Bronchial epithelial cell (primary cell): ENCODE measurements at places on chromosomes 16 and 17.

- DNase-seq, result peak; percentile 37
Measured at GRCh38 chr16:58127033-58127556, 2.1 kb downstream of the CFAP20 start.

- DNase-seq, result peak; percentile 86
Measured at GRCh38 chr17:39705786-39706348, 6.0 kb downstream of the ERBB2 start.

GRCh38 chr17:78089576-78090281 is 38.8 kb downstream of the TMC6 start:
- DNase-seq, result no peak

GRCh38 chr16:84862804-84863480 is 43.2 kb downstream of the CRISPLD2 start:
- DNase-seq, result no peak

DNA sequence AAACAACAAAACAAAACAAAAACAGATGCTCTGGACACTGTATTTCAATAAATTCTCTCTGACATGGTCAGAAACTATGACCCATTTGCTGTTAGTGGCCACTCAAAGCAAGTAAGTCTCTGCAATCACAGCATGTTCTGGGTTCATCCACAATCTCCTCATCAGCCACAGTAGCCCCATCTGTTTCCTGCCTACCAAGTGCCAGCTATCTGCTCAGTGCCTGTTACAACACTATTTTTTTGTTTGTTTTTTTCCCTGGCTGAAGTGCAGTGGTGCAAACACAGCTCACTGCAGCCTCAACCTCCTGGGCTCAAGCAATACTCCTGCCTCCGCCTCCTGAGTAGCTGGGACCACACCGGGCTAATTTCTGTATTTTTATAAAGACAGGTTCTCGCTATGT is 137.9 kb downstream of the SOX9 start:
- no peak for DNase-seq

DNA sequence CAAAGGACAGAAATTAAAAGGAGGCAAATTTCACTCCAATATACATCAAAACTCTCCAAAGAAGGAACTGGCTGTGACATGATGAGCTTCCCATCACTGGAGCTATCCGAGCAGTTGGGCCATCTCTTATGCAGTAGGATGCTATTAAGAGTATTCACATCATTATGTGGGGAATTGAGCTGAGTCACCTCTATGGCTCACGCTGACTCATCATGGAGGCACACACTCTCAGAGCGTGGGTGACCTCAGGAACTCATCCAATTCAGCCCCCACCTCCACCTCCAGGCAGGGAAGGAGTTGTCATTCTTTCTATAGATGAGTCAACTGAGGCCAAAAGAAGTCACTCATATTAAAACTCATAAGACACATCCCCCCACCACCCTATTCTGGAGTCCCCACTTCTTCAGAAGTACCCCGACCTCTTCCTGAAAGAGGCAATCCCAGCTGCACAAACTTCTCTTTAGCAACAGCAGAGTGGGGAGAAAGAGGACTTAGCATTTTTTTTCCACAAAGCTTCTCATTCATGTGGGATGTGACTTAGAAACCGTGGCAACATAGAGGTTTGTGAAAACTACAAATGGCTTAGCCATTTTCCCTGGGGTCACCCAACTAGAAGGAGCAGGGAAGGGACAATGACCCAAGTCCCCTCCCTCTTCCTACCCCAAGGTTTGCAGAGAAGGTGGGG is 32.5 kb downstream of the ABCC12 start:
- peak; percentile 99 for DNase-seq

DNA sequence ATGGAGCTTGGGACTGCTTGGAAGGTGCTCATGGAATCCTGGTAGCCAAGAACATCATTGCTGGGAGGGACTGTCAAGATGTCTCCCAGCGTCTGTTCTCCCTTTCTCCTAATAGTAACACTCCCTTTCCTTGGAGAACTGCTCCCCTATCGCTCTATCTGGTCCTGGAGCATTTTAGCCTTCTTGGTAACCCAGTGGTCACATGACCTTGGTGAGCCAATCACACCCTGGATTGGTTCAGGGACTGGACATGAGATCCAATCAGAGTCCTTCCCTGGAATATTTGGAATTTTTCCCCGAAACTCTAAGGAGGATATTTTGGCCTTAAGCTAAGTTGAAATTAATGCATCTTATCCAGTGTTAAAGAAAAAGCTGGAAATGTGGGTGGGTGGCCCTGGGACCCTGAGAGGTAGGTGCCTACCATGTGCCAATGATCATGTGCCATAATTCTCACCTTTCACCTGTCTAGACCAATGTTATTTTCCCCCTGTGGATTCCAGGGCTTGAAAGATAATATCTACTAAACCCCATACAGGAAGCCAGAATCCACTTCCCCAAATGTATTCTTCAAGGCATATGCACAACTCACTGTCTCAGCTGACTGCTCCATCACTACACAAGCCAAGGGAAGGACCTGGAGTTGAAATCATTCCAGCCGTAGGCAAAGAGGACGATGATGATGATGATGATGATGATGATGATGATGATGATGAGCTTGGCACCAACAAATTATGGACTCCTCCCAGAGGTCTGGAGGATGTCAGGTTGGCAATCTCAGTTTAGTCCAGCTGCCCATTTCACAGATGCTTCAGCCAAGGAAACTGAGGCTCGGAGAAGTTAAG is 193.2 kb downstream of the RAB11FIP4 start:
- DNase-seq, result no peak

- no peak for DNase-seq
Measured at GRCh38 chr16:58013201-58013956, 12.2 kb downstream of the USB1 start.

DNA sequence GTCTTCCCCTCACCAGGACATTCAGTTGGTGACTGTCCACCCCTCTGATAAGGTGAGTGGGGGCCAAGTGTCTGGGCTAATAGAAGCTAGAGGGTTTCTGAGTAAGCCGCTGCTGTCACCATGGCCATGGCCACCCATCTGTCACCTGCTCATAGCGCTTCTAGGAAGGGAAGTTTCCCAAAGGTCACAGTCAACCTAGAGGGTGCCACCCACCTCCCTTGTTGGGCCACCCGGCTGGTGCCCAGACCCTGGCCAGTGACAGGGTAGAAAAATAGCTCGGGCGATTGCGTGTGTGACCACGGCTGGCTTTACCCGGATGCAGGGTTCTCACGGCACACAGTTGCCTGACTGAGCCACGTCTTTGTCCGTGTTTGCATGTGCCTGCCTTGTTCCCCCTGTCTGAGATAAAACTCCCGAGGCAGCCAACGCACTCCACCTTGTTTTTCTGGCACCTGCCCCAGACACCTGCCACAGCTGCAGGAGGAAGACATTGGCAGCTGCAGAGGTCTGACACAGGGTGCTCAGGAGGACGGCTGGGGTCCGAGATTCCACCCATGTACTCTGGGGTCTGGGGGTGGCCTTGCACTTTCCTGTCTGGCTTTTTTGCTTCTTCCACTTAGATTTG is 809 bp downstream of the PIRT start:
- DNase-seq, result no peak

- no peak for DNase-seq
Measured at GRCh38 chr16:50086176-50086575, 20.4 kb downstream of the HEATR3 start.

GRCh38 chr17:57114085-57114673 is 29.1 kb downstream of the AKAP1 start:
- no peak for DNase-seq

GRCh38 chr16:27638833-27639560 is 89.1 kb downstream of the KATNIP start:
- peak; percentile 47 for DNase-seq

- DNase-seq, result no peak
Measured at GRCh38 chr17:80177986-80178595, 8.3 kb downstream of the CARD14 start.

DNA sequence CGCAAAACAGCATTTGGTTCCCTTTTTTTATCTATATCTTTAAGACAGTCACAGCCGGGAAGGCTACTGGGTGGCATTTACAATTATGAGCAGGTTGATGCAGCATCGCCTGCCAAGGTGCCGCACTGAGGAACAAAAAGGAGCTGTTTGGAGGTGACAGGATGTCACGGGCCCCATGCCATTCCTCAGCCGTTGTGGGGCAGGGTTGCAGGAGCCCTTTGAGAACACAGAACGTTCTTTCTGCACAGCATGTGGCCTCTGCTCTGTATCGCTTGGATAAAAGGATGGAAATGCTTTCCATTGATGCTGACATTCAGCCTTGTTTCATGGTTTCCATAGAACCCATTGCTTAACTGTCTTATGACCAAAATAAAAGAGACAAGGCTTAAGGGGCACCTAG is 141.9 kb upstream of the CDH5 start:
- DNase-seq, result no peak

- peak; percentile 33 for DNase-seq
Measured at GRCh38 chr17:27489045-27489715, 32.9 kb downstream of the KSR1 start.

DNA sequence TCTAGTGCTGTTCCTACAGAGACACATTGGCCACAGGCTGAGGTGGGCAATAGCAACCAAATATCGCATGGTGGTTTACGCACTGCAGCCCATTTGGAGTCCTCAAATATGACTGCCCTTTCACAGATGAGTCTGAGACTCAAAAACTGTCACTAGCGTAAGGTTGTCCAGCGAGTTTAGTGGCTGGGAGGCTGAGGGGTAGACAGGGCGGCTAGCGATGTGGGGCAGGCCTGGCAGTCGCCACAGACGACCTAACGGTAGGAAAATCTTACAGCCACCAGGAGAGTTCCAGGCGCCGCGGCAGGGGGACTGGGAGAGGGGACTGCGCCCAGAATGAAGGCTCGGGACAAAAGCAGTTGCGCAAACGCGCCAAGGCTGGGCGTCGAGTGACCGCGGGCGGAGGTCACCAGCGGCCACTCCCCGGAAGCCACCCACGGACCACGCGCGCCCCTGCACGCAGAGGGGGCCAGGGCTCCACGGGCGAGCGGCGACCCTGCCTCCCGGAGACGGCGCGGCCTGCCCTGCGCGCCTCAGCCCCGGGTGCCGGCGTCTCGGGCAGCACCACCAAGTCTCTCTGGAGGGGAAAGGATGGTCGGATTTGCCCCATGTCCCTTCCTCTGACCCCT is 699 bp upstream of the MAP1LC3B start:
- no peak for DNase-seq

DNA sequence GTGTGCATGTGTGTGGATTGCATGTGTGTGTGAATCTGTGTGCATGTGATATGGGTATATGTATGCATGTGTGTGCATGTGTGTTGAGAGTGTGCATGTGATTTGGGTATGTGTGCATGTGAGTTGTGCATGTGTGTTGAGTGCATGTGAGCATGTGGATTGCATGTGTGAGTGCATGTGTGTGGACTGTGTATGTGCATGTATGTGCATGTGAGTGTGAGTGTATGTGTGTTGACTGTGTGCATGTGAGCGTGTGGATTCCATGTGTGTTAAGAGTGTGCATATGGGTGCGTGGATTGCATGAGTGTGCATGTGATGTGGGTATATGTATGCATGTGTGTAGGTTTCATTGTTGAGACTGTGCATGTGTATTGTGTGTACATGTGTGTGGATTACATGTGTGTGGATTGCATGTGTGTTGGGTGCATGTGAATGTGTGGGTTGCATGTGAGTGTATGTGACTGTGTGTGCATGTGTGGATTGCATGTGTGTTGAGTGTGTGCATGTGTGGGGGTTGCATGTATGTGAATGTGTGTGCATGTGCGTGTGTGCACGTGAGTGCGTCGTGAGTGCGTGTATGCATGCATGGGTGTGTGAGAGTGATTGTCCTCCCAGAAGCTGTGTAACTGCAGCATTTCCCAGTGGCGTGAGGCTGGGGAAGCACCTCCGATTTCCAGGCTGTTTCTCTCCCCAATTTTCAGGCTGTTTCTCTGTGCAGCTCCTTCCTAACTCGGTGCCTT is 19.4 kb downstream of the C1QTNF1 start:
- no peak for DNase-seq

- no peak for DNase-seq
Measured at GRCh38 chr17:66939461-66940114, 24.9 kb upstream of the CACNG4 start.

- DNase-seq, result no peak
Measured at GRCh38 chr17:14068542-14069250, 608 bp upstream of the COX10 start.

DNA sequence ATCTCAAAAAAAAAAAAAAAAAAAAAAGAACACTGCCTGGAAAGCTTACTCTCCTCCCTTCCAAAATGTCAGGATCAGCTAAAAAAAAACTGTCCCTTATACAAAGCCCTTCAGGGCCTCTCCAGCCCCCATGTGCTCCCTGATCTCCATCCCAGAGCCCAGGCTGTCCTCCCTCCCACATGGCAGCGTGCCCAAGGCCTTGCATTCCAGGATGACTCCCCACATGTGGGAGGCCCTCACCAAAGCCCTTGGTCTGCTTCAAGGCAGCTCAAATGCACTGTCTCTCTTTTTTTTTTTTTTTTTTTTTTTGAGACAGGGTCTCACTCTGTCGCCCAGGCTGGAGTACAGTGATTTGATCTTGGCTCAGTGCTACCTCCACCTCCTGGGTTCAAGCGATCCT is 2.3 kb downstream of the FDXR start:
- peak; percentile 22 for DNase-seq

DNA sequence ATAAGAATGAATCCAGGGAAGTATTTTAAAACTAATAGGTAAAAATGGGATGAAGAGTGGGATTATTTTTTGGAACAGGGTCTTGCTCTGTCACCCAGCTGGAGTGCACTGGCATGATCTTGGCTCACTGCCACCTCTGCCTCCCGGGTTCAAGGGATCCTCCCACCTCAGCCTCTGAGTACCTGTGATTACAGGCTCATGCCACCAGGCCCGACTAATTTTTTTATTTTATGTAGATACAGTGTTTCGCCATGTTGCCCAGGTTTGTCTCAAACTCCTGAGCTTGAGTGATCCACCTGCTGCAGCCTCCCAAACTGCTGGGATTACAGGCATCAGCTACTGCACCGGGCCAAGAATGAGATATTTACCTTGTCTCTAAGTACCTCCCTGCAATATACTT is 22.1 kb downstream of the NSMCE1 start:
- DNase-seq, result no peak

GRCh38 chr17:41785091-41785858 is 1.2 kb downstream of the JUP start:
- peak; percentile 66 for DNase-seq

- DNase-seq, result no peak
Measured at GRCh38 chr16:11446566-11447119, 101.4 kb downstream of the RMI2 start.

- no peak for DNase-seq
Measured at GRCh38 chr17:82400206-82400605, 17.9 kb upstream of the HEXD start.

DNA sequence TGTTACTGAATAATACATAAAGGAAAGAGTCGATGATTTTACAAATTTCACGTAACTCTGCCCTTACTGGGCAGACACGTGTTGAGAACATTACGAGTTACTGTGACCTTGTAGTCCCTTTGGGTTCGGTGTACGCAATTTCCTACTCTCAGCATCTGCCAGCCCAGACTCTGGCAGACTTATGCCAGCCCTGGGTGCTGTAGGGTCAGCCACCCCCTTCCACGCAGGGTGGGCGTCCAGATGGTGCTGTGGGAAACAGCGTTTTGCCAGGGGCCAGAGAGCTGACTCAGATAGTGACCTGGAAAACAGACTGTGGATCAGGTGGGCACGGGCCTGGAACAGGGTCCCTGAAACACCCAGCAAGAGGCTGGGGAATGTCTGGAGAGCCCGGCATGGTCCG is 148.9 kb downstream of the RPTOR start:
- no peak for DNase-seq
